Activated naive CD4-positive, alpha-beta T cell (primary cell): ENCODE measurements at places on chromosomes 11 and 22.
A peak's percentile ranks its signal among the peaks of the same experiment; 100 is the strongest.

DNA sequence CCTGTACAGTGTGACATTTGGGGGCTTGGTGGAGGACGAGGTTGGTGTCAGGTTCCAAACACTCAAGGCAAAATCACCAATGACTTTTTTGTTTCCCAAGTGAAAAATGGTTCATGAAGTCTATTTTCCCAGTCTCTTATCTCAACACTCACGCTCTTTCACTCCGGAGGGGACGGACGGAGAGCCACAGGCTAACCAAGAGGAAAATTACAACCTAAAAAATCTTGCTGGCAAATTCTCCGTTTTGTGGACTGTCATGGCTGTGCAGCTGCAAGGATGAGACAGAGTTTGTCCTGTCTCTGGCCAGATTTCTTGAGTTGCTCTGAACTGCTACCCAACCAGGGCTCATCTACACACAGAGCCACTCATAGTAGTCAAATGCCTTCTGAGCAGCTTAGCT is 101.2 kb downstream of the ABTB2 start:
- DNase-seq: no peak

DNA sequence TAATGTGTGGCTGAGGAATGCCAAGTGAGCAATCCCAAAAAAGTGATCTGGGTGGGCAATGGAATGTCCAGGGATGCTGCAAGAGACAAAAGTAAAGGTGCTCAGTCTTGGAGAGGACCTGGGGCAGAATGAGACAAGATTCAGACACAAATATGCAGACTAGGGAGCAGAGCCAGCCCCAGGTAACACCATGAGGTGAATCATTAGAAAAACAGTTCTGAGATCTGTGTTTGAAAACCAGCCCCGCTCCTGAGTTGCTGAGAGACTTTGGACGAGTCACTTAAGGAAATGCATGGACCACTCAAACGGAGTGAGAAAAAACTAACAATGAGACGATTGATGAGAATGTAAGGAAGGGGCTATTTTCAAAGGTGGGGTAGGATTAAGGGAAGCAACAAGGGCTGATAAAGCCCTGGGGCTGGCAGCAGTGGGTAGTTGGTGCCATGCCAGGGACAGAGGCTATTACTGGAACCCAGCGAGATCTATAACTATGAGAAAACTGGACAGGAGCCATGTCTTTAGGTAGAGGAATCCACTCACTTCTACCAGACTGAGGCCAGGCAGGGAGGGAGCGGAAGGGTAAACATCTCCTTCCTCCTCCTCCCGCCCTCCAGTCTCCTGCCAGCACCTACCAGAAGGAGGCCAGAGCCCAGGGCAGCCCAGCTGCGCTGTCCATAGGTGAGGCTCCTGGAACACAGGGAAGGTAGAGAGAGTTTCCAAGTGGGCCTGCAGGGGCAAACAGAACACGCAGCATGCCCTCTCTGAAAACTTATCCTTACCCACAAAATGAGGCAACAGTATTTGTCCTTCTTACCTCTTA is 130.4 kb upstream of the TEAD1 start:
- no peak for DNase-seq

DNA sequence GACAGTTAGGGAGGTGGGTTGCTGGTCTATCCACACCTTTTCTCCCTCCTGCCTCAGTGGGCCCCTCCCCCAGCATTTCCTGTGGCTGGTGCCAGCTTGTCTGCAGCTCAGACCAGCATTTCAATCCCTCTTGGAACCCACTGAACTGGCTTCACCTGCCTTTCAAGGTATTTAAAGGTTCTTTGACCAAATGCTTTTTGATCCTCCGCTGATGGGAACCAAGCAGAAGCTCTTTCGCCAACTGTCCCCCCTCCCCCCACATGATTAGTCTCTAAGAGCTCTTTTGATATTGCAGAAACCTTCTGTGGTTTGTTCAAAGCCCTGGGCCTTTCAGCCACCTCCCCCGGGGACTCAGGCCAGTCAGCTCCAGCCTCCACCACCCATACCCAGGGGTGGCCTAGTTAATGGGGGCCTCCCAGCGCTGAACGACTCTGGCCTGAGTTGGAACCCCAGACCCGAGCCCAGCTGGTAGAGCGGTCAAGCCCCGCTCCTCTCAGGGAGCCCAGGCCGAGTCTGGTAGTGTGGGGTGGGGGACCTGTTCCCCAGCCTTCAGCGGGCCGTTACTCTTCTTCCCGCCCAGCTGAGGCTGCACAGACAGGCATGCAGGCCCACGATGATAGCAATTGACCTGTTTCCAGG is 6.0 kb upstream of the SYT7 start:
- no peak for DNase-seq

DNA sequence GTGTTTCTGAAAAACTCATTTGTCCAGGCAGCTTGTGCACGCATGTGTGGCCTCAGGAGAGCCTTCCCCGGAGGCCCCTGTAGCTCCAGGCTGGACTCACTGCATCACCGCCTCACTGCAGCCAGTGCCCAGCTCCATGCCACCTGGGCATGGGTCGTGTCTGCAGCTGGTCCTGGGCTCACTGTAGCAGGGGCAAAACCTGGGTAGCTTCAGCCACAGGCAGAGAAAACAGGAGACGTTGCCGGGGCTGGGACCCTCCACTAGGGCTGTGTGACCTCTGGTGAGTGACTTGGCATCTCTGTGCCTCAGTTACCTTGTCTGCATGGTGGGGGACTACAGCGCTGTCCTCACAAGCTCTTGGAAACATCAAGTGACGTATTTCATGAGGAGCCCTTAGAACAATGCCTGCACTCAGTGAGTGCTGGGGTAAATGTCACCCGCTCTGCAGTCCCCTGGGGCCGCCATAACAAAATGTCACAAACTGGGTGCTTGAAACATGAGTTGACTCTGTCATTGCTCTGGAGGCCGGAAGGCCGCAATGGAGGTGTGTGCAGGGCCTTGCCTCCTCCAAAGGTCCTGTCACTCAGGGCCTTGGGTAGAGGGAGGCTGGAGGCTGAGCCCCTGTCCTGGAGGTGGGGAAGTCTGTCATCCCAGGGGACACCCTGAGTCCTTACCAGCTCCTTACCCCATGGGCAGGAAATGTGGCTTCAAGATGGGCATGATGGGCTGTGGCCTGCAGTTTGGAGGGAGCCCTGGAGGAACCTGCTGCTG is 488.7 kb downstream of the TBC1D22A start:
- DNase-seq: no peak

DNA sequence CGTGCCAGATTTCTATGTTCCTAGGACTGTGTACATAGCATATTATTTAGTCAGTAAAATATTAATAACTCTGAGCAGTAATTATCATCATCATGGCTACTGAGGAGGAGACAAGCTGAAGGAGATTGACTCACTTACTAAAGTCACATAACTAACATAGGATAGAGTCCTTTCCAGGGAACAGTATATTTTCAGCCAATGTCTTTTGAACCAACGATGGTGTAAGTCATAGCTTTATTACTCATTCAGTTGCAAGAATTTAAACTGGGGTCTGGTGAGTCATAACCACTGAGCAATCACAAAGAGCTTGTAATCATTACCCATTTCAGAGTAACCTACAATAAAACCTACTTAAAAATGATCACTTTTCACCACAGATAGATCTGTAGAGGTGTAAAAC is 1564.8 kb upstream of the TENM4 start:
- DNase-seq: no peak

GRCh38 chr11:111723595-111723994 is 42.6 kb downstream of the PPP2R1B start:
- no peak for DNase-seq

- no peak for DNase-seq
These were observed 3.1 kb downstream of the AKIP1 start for GRCh38 chr11:8913961-8914660.

GRCh38 chr11:124740277-124740882 is 638 bp downstream of the NRGN start:
- DNase-seq: no peak

DNA sequence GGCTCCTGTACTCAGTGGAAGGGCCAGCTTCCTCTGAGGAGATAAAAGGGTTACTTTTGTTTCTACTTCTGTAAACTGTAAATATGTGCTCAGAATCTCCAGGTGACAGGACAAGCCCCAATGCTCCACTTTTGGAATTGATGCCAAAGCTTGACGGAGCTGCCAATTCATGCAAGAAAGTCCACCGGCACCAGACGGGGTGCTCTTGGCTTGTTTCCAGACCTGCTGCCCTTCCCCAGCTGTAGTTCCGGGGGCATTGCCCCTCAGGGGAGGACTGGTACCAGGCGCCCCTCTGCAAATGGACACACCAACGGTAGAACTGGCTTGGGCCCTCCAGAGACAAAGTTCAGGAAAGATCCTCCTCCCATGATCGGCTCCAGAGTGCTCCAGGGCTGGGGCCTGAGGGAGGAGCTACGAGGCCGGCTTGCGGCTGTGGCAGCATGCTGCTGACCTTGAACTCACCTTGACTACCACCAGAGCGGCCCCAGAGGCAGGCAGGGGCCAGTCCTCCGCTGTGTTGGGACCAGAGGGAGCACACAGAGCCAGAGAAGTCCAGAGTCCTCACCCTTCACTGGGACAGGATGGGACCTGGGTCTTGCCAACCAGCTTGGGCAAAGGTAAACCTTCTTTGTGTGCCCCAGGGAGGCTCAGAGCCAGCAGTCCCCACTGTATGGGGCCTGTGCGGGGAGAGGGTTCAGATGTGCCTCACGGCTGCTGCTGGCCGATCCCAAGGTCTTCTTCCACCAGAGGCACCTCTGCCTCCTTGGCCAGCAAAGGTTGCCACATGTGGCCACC is 17.8 kb upstream of the OAF start:
- DNase-seq: no peak

DNA sequence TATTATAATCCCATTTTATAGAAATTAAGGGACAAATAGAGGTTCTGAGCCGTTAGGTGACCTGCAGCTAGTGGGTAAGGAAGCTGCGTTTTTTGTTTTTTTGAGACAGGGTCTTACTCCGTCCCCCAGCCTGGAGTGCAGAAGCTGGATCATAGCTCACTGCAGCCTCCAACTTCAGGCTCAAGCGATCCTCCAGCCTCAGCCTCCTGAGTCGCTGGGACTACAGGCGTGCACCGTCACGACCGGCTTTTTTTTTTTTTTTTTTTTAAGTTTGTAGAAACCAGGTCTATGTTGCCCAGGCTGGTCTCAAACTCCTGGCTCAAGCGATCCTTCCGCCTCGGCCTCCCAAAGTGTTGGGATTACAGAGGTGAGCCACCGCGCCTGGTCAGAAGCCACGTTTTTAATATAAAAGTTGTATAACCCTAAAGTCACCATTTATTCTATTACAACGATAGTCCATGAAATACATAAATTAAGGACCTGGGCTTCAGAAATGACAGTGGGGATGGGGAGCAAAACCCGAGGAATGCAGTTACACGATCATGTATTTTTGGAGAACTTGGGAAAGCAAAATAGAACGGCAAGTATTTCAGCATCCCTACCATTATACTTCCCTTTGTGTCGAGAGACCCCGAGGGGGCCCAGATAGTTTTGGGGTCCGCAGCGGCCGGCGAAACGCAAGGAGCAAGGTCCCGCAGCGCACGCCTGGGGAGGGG is 638 bp downstream of the SAAL1 start:
- no peak for DNase-seq

GRCh38 chr11:73147771-73148681 is 5.9 kb upstream of the FCHSD2 start:
- no peak for DNase-seq

DNA sequence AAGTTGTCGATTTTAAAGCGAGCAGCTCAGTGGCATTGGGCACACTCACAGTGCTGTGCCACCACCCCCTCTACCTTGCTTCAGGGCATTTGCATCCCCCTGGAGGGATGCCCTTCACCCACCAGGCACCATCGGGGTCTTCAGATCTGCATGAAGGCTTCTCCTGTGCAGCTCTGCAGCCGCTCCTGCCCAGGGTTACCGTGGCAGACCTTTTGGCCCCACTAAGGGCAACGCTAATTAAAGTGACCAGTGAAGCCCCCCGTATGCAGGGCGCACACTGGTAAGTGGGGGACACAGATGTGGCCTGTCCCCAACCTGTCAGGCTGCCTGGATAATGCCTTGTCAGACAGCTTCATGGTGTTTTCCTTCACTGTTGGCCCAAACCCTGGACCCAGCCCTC is 1117.7 kb downstream of the BRD1 start:
- DNase-seq: no peak

DNA sequence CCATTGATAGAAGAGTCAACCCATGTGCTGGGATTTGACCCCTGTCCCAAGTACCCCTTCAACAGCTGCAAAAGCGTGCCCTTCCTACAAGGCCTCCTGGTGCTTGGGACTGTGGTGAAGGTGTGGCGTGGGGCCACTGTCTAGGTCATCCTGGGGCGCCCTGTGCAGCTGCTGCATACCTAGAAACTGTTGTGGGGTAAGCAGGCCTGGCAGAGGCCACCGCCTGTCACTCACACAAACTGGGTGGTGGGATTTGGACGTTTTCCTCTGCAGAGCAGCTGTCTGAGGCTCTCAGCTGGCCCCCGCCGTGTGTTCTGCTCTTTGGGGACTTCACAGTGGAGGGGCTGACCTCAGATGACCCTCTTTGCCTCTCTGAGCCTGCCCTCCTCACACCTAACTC is 69.7 kb downstream of the SCN3B start:
- DNase-seq: no peak

GRCh38 chr11:103924166-103925013 is 112.0 kb upstream of the DDI1 start:
- no peak for DNase-seq

GRCh38 chr11:65609229-65609628 is 4.8 kb downstream of the MAP3K11 start:
- no peak for DNase-seq

DNA sequence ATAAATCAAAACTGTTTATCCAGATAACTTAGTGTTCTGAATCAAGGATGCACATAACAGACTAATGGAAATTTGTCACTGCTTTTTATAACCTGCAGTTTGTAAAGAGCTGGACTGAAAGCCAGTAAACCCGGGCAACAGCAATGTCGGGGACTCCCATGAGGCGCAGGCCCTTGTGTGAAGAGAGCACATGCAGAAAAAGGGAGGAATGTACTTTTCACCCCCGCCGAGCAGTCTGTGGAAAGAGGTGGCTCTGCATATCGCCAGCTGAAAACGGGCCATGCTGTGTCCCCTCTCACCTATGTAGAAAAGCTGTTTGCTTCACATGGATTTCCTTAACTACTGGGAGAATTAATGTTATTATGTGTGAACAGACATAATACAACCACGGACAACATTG is 291.2 kb downstream of the CADM1 start:
- DNase-seq: no peak

- DNase-seq: peak; percentile 43
These were observed 55.8 kb upstream of the RRAS2 start for GRCh38 chr11:14414470-14415461.

DNA sequence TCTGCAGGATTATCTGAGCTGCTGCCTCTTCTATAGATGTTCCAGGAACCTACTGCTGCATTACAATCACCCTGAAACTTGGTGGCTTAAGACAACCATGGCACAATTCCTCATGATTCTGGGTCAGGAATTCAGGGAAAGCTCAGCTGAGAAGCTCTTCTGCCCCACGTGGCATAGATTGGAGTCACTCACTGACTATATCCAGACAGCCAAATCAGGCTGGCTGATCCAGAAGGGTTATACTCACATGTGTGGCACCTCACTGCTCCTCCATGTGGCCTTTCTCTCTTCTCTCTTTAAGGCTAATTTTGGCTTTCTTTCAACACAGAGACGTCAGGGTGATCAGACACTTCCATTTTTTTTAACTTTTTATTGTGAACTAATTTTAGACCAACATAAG is 125.5 kb downstream of the BBOX1 start:
- no peak for DNase-seq

GRCh38 chr11:117829369-117829725 is 4.8 kb upstream of the FXYD2 start:
- no peak for DNase-seq
